Testis (tissue), 5 donors: ENCODE measurements at places on chromosomes 4 and X.

- H3K27ac ChIP-seq = no peak overlapping the region
- no peaks in the 10 kb centered on the region for H3K27me3 ChIP-seq
- H3K4me3 ChIP-seq = no peak overlapping the region
- no peak for DNase-seq
- H3K4me1 ChIP-seq = no peaks in the 10 kb centered on the region
- H3K36me3 ChIP-seq = no peaks in the 10 kb centered on the region
These were observed 20.1 kb upstream of the XPNPEP2 start for GRCh38 chrX:129718676-129719075.

DNA sequence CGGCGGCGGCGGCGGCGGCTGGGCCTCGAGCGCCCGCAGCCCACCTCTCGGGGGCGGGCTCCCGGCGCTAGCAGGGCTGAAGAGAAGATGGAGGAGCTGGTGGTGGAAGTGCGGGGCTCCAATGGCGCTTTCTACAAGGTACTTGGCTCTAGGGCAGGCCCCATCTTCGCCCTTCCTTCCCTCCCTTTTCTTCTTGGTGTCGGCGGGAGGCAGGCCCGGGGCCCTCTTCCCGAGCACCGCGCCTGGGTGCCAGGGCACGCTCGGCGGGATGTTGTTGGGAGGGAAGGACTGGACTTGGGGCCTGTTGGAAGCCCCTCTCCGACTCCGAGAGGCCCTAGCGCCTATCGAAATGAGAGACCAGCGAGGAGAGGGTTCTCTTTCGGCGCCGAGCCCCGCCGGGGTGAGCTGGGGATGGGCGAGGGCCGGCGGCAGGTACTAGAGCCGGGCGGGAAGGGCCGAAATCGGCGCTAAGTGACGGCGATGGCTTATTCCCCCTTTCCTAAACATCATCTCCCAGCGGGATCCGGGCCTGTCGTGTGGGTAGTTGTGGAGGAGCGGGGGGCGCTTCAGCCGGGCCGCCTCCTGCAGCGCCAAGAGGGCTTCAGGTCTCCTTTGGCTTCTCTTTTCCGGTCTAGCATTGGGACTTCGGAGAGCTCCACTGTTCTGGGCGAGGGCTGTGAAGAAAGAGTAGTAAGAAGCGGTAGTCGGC is 528 bp downstream of the FMR1 start:
- peak overlapping the region; percentile 68 for H3K4me3 ChIP-seq
- H3K27me3 ChIP-seq = no peaks in the 10 kb centered on the region
- DNase-seq = peak; percentile 35

DNA sequence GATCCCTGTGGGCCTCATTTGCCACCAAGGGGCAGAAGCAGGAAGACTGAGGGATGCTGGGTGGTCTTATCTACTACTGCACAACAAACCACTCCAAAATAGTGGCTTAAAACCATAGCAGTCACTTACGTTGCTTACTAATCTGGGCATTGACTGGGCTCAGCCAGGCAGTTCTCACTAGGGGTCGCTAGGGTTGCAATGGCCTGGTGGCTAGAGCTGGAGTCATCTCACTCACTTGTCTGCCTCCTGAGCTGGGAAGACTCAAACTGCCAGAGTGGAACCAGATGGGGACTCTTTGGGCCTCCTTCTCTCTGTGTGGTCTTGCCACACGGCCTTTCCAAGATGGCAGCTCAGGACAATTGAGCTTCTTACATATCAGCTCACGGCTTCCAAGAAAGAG is 216.3 kb upstream of the BCOR start:
- H3K4me3 ChIP-seq = no peak overlapping the region
- H3K27me3 ChIP-seq = no peaks in the 10 kb centered on the region
- H3K36me3 ChIP-seq = no peaks in the 10 kb centered on the region
- no peaks in the 10 kb centered on the region for H3K4me1 ChIP-seq

GRCh38 chr4:61541459-61541858 is 341.3 kb downstream of the ADGRL3 start:
- no peak overlapping the region for H3K4me3 ChIP-seq
- DNase-seq = no peak
- H3K27ac ChIP-seq = no peak overlapping the region

GRCh38 chr4:142883040-142883832 is 37.1 kb upstream of the INPP4B start:
- no peak overlapping the region for H3K4me3 ChIP-seq
- H3K36me3 ChIP-seq = no peaks in the 10 kb centered on the region
- no peaks in the 10 kb centered on the region for H3K27me3 ChIP-seq
- no peaks in the 10 kb centered on the region for H3K4me1 ChIP-seq

- H3K36me3 ChIP-seq = no peaks in the 10 kb centered on the region
- H3K4me3 ChIP-seq = no peak overlapping the region
- DNase-seq = no peak
- H3K27me3 ChIP-seq = no peaks in the 10 kb centered on the region
- no peak overlapping the region for H3K27ac ChIP-seq
These were observed 38.9 kb downstream of the DTHD1 start for GRCh38 chr4:36320117-36320896.

DNA sequence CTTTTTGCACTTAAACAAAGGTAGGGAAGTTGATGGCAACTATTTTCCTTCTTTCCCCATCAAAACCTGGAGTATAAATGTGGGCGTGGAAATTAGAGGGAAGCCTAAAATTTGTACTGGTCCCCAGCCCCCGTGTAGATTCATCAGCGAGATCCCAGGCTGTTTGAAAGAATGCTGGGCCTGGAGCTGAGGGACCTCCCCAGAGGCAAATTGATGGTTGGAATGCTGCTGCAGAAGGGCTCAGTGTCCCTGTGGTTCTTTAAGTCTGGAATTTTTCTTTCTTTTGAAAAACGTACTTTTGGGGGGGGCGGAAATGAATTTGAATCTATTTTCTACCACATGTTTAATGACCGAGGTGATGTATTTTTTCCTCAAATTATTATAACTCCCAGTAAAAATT is 197.2 kb downstream of the CBR4 start:
- H3K36me3 ChIP-seq = no peaks in the 10 kb centered on the region
- peaks cover 15% of the 10 kb centered on the region for H3K4me1 ChIP-seq
- DNase-seq = no peak
- no peaks in the 10 kb centered on the region for H3K27me3 ChIP-seq
- H3K4me3 ChIP-seq = no peak overlapping the region
- H3K27ac ChIP-seq = peak overlapping the region; percentile 73

DNA sequence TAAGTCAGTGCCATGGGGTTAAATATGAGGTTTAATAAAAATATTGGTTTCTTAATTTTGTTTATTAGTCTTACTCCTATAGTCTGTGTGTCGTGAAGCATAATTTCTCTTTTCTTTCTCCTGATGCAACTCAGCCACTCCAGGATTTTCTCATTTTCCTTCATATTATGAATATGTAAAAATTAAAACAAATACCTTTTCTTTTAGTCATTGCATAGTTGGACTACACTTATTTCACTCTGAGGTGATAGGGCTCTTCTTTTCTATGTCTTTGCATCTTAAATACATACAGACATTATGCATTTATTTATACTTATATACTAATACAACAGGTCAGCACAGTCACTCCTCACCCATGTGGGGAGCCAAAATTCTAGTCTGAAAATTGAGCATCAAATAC is 19.1 kb downstream of the GALNT7 start:
- H3K27ac ChIP-seq = no peak overlapping the region
- H3K27me3 ChIP-seq = no peaks in the 10 kb centered on the region

DNA sequence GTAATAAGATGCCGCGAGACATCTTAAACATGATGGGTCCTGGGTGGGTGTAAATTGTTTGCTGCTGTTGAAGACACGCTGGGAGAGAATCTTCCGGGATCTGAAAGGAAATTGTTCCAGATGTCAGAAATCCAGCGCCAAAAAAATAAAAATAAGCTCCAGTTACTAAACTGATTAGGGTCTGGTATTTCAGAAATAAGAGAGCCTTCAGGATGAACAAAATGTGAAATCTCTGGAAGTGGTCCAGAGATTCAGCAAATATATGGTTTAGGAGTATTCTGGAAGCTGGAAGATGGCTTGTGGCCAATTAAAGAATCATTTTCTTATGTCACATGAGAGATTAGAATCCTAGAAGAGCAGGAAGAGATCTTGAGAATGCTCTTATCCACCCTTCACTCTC is 75.8 kb upstream of the NHS start:
- H3K27me3 ChIP-seq = no peaks in the 10 kb centered on the region
- no peak overlapping the region for H3K27ac ChIP-seq
- H3K36me3 ChIP-seq = no peaks in the 10 kb centered on the region
- H3K4me1 ChIP-seq = no peaks in the 10 kb centered on the region
- DNase-seq = no peak
- no peak overlapping the region for H3K4me3 ChIP-seq

DNA sequence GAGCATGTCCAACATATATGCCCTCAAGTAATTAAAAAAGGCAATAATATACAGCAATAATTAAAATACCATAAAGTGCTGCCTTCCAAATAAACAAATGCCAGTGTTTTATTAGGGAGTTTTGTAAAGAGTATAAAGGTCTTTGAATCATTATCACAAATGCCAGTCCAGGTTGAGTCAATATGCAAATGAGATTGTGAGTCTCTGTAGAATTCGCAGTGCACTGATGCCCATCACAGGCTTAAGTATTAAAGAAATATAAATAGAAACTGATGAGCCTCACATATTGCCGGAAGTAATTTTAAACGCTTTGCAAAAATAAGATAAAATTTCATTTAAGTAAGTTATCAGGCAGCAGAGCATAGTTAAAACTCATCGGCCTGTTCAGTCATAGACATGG is 205.0 kb upstream of the TECRL start:
- H3K4me3 ChIP-seq = no peak overlapping the region
- DNase-seq = no peak
- no peaks in the 10 kb centered on the region for H3K36me3 ChIP-seq
- no peaks in the 10 kb centered on the region for H3K4me1 ChIP-seq

GRCh38 chr4:3470244-3471097 is 7.4 kb downstream of the DOK7 start:
- no peak for DNase-seq
- no peaks in the 10 kb centered on the region for H3K27me3 ChIP-seq
- H3K27ac ChIP-seq = no peak overlapping the region
- no peak overlapping the region for H3K4me3 ChIP-seq
- peaks cover 18% of the 10 kb centered on the region for H3K4me1 ChIP-seq

- no peak for DNase-seq
- H3K4me3 ChIP-seq = no peak overlapping the region
- no peak overlapping the region for H3K27ac ChIP-seq
- H3K36me3 ChIP-seq = no peaks in the 10 kb centered on the region
- H3K27me3 ChIP-seq = no peaks in the 10 kb centered on the region
These were observed 103.6 kb downstream of the EMCN start for GRCh38 chr4:100414016-100414790.

DNA sequence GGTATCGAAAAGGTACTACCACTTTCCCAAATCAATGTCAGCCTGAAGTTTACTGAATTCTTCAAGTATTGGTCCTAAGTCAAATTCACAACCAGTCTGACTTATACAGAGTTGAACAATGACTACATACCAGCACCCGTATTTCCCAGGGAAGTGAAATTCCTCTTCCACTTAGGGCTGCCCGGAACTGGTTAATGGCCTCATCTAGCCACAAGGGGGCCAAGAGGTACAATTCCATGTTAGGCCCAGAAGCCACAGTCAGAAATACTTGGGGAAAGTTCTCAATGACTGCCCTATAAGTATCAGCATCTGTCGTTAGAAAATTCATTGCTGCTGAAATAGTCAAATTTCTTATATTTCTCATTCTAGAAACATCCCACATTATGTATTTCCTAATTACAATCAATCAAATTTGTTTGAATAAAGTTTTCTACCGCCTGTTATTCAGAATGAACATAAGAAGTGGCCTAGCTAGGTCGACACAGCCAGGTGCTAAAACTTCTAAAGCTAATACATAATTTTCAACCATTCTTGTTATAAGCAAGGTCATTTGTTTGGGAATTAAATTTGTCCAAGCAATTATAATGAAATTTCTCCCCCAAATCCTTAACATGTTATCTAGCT is 5.6 kb upstream of the PCDH7 start:
- no peaks in the 10 kb centered on the region for H3K27me3 ChIP-seq
- H3K4me1 ChIP-seq = peaks cover 19% of the 10 kb centered on the region
- peak; percentile 64 for DNase-seq
- no peak overlapping the region for H3K27ac ChIP-seq

GRCh38 chr4:154344686-154345085 is 146.9 kb downstream of the DCHS2 start:
- no peaks in the 10 kb centered on the region for H3K27me3 ChIP-seq
- no peaks in the 10 kb centered on the region for H3K36me3 ChIP-seq
- H3K27ac ChIP-seq = no peak overlapping the region

GRCh38 chr4:169269916-169270809 is 593 bp downstream of the SH3RF1 start:
- no peaks in the 10 kb centered on the region for H3K36me3 ChIP-seq
- peak overlapping the region; percentile 95 for H3K4me3 ChIP-seq
- DNase-seq = peak; percentile 58
- H3K27ac ChIP-seq = peak overlapping the region; percentile 90
- peaks cover 6% of the 10 kb centered on the region for H3K4me1 ChIP-seq
- no peaks in the 10 kb centered on the region for H3K27me3 ChIP-seq

DNA sequence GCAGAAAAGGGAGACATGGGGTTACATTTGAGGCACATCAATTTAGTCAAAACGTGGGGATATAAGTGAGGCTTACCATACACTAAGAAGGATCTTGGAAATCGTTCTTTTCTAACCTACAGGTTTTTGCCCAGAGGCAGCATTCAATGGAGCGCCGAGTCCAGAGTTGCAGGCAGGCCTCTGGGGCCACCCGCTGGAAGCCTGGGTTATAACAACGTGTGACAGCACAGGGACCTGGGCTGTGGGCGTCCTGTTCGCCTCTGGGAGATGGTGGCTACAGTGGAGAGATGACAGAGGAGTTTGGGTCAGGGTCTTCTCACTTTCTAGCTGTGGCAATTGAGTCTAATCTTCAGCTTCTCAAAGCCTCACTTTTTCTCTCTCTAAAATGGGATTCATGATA is 53.9 kb downstream of the ENPP6 start:
- no peak overlapping the region for H3K4me3 ChIP-seq
- peak; percentile 74 for DNase-seq
- H3K27ac ChIP-seq = no peak overlapping the region
- H3K27me3 ChIP-seq = no peaks in the 10 kb centered on the region
- H3K36me3 ChIP-seq = no peaks in the 10 kb centered on the region

GRCh38 chr4:151266497-151266896 is 10.5 kb upstream of the PRSS48 start:
- no peak for DNase-seq
- no peaks in the 10 kb centered on the region for H3K27me3 ChIP-seq
- H3K27ac ChIP-seq = no peak overlapping the region
- H3K4me1 ChIP-seq = no peaks in the 10 kb centered on the region

- H3K27ac ChIP-seq = no peak overlapping the region
- H3K4me3 ChIP-seq = no peak overlapping the region
- H3K4me1 ChIP-seq = no peaks in the 10 kb centered on the region
- H3K27me3 ChIP-seq = no peaks in the 10 kb centered on the region
These were observed 34.4 kb downstream of the ARHGEF38 start for GRCh38 chr4:105586638-105587328.
